ENCODE measurements at places on chromosomes 2 and 18.

- no peak for DNase-seq
Measured at GRCh38 chr18:80204142-80204541, 43.2 kb downstream of the PARD6G start.

DNA sequence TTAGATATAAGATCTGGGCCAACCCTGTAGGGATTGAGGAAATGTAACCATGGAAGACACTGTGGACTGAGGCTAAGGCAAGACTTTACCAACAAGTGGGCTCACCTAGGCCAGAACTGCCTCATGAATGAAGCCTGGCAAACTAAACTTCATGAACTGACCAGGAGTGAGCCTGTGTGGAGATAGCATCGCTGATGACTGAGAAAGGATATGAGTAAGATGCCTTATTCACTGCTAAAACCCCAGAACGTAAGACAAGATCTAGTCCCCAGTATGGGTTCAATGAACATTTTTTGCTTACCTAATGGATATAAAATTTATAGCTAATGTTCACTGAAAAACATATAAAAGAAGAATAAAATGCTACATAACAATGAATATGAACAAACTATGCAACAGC lies 399.8 kb downstream of the SATB2 start:
- DNase-seq, result no peak

GRCh38 chr18:76821356-76821874 lies 942 bp upstream of the ZNF236 start:
- no peak for DNase-seq

DNA sequence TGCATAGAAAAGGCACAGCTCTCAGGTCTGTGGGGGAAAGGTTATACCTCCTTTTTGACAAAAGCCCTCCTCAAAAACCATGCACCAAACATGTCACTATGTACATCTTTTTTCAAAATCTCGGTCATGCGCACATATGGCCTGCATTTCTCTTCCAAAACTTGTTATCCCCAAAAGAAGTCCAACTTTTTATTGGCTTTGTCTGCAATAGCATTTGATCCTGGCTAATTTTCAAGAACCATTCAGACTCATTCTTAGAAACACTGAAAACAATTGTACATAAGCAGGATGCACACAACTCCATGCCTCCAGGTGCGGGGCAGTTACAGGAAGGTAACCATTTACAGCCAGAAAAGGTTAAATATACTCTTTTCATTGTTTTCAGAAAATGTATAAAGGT lies 21.9 kb downstream of the SERTAD2 start:
- DNase-seq, result no peak

- DNase-seq, result no peak
Measured at GRCh38 chr2:212958757-212959295, 192.6 kb downstream of the IKZF2 start.

DNA sequence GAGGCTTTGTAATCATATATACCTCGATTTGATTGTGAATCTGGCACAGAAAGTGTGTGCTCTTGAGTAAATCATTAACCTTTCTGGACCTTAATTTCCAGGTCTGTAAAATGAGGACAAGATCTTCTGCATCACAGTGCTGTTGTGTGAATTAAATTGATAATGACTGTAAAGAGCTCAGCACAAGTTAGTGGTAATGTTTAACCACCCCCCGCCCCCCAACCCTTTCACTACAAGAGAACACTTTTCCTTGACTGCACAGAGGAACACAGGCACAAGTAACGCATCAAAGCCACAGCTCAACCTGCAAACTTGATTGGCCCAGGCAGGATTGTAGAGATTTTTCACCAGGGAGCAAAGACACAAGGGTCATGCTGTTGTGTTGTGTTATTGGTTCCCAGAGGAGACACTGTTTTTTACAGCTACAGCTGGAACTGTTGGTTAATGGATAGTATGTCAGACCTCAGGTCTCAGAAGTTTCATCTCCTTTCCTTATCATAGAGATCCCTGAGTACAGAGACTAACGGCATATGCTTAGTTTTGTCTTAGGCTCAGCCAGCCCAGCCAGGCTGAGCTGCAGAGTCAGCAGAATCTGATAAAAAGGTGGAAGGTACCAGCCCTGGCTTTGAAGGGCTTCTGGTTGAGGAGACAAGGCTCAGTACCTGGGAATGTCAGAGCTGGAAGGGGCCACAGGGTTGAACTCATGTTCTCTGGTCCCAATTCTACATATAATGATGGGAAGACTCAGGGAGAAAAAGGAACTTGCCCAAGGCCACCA lies 10.6 kb downstream of the SETBP1 start:
- DNase-seq, result no peak

DNA sequence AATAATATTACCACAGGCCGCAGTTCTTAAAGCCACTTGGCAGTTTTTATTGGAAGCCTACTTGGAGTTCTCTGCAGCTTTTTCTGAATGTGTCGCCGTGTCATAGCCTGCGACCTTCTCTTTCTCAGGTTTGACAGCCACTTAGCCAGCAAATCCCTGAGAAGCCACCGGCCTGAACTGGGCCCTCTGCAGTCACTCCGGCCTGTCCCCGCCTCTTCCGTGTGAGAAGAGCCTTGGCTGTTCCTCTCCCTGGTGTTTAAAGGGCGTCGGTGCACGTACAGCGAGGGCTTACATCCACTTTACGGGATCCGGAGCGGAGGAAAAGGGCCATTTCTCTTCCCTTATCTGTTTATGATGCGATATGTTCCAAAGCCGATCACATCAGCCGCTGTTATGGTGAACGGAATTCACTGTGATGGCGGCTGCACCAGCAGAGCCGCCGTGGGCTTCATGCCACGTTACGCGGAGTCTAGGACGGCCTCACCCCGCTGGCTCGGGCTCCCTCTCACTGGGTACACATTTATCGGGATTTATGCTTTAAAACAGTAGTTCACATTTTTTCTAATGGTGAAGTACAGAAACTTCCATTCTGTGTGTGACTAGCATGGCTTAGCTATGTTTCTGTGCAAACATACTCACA lies 66.8 kb downstream of the GBX2 start:
- DNase-seq, result no peak
